Endothelial cell (in vitro differentiated cells): ENCODE measurements at places on chromosomes 16 and 17.

- DNase-seq: no peak
Observed at GRCh38 chr17:30232824-30233427, 2.6 kb downstream of the SLC6A4 start.

DNA sequence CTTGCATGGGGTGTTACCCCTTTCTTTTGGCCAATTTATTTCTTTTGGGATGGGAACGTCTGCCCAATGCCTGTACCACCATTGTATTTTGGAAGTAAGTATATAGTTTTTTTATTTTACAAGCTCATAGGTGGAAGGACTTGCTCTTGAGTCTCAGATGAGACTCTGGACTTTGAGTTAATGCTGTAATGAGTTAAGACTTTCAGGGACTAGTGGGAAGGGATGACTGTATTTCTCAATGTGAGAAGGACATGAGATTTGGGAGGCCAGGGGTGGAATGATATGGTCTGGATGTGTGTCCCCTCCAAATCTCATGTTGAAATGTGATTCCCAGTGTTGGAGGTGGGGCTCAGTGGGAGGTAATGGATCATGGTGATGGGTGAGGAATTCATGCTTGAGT lies 49.1 kb downstream of the HNF1B start:
- DNase-seq: no peak

DNA sequence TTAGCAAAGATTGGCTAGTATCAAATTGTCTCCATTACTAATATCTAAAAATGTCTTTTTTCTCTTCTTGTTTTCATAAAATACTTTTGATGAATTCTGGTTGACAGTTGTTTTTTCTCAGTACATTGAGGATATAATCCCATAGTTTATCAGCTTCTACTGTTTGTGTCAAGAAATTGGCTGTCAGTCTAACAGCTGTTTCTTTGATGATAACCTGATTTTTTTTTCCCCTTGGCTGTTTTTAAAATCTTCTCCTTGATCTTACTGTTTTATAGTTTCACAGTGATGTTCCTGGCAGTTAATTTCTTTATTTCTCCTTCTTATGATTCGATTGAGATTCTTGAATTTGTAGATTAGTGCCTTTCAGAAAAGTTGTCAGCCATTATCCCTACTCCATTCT lies 315.3 kb upstream of the PMFBP1 start:
- DNase-seq: no peak

- no peak for DNase-seq
Observed at GRCh38 chr17:48160177-48161081, 52.9 kb downstream of the SNX11 start.

DNA sequence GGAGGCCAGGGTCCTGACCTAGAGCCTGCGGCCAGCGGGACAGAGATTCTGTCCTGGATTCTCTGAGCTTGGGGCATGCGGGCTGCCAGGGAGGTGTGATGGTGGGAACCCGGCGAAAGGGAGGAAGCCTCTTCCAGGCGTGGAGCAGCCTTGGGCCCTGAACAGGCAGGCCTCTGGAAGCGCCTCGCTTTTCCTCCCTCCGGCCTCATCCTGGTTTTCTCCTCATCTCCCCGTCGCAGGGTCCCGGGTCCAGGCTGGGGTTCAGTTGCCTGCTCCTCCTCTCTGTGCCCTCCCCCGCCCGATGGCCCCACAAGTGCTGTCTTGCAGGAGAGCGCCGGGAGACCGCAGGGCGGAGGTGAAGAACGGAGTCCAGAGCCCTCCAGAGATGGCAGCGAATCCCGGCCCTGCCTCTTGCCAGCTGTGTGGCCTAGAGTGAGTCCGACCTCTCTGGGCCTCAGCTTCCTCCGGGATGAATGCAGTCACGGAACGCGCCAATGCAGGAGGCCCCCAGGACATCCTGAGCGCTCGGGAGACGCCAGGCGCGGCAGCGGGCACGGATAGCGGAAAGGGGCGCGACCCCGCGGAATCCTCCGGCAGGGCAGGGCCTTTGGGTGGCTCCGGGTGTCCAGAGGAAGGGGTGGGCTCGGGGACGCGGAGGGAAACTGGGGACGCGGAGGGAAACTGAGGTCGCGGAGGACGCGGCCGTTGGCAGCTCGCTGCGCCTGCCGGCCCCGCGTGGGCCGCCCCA lies 553 bp upstream of the RAB11FIP4 start:
- no peak for DNase-seq
